ENCODE measurements at places on chromosomes 2 and 18.

DNA sequence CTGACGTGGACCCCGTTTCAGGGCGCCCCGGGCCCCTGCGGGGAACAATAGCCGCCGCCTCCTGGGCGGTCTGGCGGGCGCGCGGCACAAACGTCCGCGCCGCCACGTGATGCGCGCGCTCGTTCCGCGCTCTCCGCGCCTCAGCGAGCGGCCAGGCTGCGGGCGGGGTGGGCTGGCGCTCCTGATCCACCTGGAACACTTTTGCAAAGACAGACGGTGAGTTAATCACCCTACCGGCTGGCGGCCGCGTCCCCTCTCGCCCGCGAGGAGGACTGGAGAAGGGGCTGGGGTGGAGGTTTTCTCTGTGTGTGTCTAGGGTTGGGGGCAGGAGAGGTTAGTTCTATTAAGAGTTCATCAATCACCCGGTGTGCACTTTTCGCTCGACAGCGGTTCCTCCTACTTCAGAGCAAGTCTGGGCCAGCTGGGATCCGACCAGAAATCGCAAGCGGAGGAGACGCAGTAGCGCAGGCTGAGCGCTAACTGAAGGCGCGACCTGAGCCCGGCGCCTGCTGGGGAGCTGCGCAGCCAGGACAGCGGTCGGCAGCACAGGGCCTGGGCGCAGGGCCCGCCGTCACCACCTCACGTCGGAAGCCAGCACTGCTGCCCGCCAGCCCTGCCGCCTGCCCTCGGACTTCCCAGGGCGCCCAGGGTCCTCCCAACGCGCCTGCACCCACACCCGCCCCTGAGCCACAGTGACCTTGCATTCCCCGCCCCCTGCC, 10.3 kb upstream of the HOXD1 start:
- no peak overlapping the region for H3K4me3 ChIP-seq
- peaks cover 70% of the 10 kb centered on the region for H3K27me3 ChIP-seq

DNA sequence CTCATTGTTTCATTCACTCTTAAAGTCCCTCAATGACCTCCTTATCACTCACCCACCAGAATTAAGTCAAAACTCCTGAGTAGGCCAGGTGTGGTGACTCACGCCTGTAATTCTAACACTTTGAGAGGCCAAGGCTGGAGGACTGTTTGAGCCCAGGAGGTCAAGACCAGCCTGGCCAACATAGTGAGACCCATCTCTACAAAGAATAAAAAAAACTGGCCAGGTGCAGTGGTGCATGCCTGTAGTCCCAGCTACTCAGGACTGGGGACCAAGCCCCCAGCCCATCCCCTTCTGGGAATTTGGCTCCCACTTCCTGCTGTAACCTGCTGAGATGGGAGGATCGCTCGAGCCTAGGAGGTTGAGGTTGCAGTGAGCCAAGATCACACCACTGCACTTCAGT, 28.9 kb downstream of the TMEM247 start:
- H3K36me3 ChIP-seq: no peaks in the 10 kb centered on the region
- no peak overlapping the region for H3K4me3 ChIP-seq
- no peaks in the 10 kb centered on the region for H3K4me1 ChIP-seq
- no peak for DNase-seq
- H3K27me3 ChIP-seq: no peaks in the 10 kb centered on the region
- H3K27ac ChIP-seq: no peak overlapping the region

DNA sequence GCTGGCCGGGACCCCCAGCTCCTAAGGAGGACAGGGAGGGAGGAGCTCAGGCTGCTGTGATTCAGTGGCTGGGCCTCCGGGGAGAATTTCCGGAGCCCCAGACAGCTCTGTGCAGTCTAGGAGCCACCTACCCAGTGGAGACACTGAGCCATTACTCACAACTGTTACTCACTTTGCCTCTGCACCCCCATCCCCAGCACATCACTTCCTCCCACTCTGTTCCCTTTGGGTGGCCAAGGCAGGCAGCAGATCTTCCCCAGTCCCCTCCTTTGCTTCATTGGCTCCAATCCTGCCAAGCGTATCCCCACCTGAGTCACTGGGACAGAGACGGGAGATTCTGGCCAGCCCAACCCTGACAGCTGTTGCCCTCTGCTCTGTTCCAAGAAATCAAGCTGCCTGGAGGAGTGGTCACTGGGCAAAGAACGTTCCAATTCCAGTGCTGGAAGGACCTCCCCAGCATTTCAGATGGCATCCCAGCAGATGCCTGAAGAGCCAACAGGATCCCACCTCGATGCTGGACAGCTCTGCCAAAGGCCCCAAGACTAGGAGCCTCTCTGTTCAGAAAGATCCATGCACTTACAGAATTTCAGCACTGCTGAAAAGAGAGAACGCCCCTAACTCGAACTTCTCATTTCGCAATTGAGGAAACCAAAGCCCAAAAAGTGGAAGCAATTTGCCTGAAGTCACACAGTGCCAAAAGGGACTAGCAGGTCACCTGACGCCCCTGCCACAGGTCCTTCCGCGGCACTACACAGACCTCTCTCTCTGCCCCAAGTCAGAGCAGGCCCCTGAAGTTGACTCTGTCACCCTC, 68.3 kb downstream of the TNS1 start:
- peak overlapping the region; percentile 84 for H3K27ac ChIP-seq
- H3K4me1 ChIP-seq: peaks cover 71% of the 10 kb centered on the region
- no peaks in the 10 kb centered on the region for H3K36me3 ChIP-seq

- H3K27ac ChIP-seq: no peak overlapping the region
- H3K4me3 ChIP-seq: no peak overlapping the region
- no peaks in the 10 kb centered on the region for H3K27me3 ChIP-seq
- peaks cover 2% of the 10 kb centered on the region for H3K36me3 ChIP-seq
- DNase-seq: peak; percentile 73
Measured at GRCh38 chr2:72722492-72723070, 103.3 kb downstream of the EXOC6B start.

DNA sequence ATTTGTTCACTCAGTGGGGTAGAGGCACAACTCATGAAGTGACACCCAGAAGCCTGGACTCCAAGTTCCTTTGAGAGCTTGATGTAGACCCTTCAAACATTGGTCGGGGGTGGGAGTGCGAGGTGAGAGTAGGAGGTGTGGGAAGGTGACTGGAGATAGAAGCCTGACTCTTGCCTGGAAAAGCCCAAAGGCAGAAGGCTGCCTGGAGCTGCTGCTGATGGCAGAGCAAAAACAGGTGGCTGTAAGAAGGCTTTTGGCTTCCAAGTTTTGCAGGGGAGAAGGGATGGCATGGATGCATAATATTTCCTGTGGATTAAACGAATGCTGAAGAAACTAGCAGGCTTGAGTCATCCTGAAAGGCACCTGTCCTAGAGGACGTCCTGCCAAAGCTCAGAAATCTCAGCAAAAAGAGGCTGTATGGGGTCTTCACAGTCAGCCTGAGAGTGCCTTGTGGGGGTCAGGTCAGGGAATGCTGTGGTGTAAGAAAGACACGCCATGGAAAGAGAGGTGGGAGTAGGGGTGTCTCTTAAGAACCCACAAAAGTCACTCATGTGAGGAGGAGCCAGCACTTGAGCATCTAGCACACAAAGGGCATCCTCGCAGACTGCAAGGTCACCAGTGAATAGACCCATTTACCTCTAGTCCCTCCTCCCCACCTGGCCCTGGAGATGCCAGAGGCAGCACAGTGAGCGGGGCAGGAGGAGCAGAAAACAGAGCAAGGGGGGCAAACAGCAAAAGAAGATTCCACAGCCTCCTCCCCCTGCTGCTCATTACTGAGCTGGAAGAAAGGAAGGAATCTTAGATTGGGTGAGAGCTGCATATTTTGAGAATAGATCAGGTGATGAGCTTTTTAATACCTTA, 37.5 kb downstream of the FASTKD2 start:
- no peak overlapping the region for H3K4me3 ChIP-seq
- no peaks in the 10 kb centered on the region for H3K4me1 ChIP-seq
- no peaks in the 10 kb centered on the region for H3K36me3 ChIP-seq
- H3K27me3 ChIP-seq: no peaks in the 10 kb centered on the region
- H3K27ac ChIP-seq: no peak overlapping the region

DNA sequence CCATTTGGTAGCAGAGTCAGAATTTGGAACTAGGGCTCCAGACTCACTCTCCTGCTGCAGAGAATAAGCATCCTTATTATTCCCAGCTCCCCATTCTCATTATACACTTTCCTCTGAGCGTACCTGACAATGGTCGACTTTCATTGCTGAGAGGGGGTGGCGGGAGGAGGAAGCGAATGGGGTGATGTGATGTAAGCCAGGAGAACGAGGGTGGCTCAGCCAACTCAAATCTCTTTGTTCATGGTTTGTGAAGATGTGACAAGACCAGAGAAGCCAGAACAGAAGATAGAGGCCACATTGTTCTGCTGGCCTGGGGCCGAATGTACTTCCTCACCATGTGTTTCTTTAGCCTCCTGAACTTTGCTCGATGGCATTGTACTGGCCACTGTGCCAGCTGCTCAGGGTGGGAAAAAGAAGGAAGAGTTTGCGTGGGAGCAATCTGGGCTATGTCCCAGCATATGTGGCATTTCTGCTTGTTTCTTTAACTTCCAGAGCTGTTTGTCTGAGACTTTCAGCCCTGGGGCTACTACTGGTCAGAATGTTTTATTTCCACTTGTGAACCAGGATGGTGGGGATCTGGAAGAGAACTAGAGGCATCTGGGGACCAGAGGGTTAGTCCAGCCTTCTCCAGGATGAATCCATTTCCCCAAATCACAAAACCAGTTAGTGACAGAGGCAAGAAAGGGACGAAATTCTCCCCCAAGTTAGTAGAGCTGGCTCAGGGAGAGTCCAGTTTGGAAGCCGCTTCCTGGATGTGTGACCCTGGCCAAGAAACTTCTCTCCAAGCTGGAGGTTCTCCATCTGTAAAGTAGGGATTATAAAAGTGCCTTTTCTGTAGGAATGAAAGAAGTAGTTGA, 62.6 kb downstream of the MOGAT1 start:
- peaks cover 19% of the 10 kb centered on the region for H3K4me1 ChIP-seq
- no peak overlapping the region for H3K4me3 ChIP-seq
- H3K27ac ChIP-seq: no peak overlapping the region

GRCh38 chr2:197031803-197032202, 105.3 kb upstream of the PGAP1 start:
- H3K4me3 ChIP-seq: no peak overlapping the region
- H3K27ac ChIP-seq: no peak overlapping the region
- H3K4me1 ChIP-seq: peaks cover 1% of the 10 kb centered on the region
- no peaks in the 10 kb centered on the region for H3K36me3 ChIP-seq

DNA sequence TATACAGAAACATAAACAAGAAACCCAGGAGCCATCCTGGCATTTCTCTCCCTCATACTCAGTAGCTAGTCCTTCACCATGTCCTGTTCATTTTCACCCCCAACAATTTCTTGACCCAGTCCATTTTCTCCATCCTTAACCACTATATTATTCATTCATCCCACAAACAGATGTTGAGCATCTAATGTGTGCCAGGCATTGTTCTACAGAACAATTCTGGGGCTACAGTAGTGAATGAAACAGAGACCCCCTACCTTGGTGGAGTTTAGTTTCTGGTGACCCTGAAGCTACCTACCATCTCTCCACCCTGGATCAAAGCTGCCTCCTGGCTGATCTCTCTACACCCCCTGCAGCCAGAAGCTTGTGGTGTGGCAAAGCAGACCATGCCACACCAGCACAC, 27.5 kb upstream of the BZW1 start:
- peaks cover 12% of the 10 kb centered on the region for H3K4me1 ChIP-seq
- no peaks in the 10 kb centered on the region for H3K27me3 ChIP-seq
- no peak overlapping the region for H3K4me3 ChIP-seq
- H3K27ac ChIP-seq: no peak overlapping the region
- no peak for DNase-seq
- no peaks in the 10 kb centered on the region for H3K36me3 ChIP-seq

DNA sequence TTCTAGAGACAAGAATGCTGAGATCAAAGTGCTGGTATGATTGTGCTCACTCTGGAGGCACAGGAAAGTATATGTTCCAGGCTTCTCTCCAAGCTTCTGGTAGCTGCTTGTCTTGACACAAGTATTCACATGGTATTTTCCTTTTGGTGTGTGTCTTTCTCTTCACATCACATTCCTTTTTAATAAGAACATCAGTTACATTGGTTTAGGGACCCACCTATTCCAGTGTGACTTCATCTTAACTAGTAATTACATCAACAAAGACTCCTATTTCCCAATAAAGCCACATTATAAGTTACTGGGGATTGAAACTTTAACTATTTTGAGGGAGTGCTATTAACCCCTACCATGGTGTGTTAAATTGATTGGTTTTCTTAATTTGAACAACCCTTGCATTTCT, 119.1 kb downstream of the FSIP2 start:
- no peaks in the 10 kb centered on the region for H3K4me1 ChIP-seq
- no peak overlapping the region for H3K4me3 ChIP-seq
- H3K27ac ChIP-seq: no peak overlapping the region
- no peaks in the 10 kb centered on the region for H3K36me3 ChIP-seq

DNA sequence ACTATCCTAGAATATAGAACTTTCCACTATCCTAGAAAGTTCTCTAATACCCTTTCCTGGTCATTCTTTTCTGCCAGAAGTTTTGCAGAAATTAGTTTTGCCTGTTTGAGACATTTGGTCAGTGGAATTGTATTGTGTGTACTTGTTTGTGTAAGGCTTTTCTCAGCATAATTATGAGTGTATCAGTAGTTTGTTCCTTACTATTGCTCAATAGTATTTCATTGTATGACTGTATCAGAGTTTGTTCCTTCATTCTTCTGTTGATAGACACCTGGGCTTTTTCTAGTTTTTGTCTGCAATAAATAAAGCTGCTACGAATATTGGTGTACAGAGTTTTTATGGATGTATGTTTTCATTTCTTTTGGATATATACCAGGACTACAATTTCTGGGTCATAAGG, 27.2 kb downstream of the CCDC138 start:
- no peak overlapping the region for H3K27ac ChIP-seq
- no peak for DNase-seq
- no peak overlapping the region for H3K4me3 ChIP-seq
- no peaks in the 10 kb centered on the region for H3K4me1 ChIP-seq
- H3K27me3 ChIP-seq: no peaks in the 10 kb centered on the region

GRCh38 chr2:146918280-146918679, 926.5 kb upstream of the ACVR2A start:
- no peaks in the 10 kb centered on the region for H3K4me1 ChIP-seq
- H3K27me3 ChIP-seq: no peaks in the 10 kb centered on the region
- H3K36me3 ChIP-seq: no peaks in the 10 kb centered on the region
- no peak overlapping the region for H3K4me3 ChIP-seq
- no peak for DNase-seq

DNA sequence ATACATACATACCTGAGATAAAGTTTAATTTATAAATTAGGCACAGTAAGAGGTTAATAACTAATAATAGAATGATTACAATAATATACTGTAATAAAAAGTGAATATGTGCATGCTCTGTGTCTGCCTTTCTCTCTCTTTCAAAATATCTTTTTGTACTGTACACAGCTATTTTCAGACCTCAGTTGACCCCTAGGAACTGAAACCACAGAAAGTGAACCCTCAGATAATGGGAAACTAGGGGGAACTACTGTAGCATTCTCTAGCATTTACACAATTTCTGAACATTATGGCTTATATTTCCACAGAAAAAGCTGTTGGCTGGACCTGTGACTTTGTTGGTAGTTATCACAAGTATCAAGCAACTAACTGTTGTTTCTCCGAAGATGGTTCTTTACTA, 25.9 kb downstream of the WDR75 start:
- no peak overlapping the region for H3K27ac ChIP-seq
- H3K4me1 ChIP-seq: no peaks in the 10 kb centered on the region
- peaks cover 30% of the 10 kb centered on the region for H3K36me3 ChIP-seq
- no peaks in the 10 kb centered on the region for H3K27me3 ChIP-seq

GRCh38 chr2:42128721-42129486, 40.2 kb upstream of the EML4 start:
- H3K4me3 ChIP-seq: no peak overlapping the region
- no peak overlapping the region for H3K27ac ChIP-seq
- H3K36me3 ChIP-seq: no peaks in the 10 kb centered on the region
- H3K4me1 ChIP-seq: peaks cover 34% of the 10 kb centered on the region

GRCh38 chr2:74495440-74495839, 4.0 kb downstream of the LBX2 start:
- peaks cover 31% of the 10 kb centered on the region for H3K27me3 ChIP-seq
- H3K4me3 ChIP-seq: no peak overlapping the region
- peaks cover 35% of the 10 kb centered on the region for H3K36me3 ChIP-seq
- no peak for DNase-seq
- no peak overlapping the region for H3K27ac ChIP-seq
- peaks cover 7% of the 10 kb centered on the region for H3K4me1 ChIP-seq

Data from IMR-90 (cell line).